GM10248 (cell line): ENCODE measurements at places on chromosomes 4 and X.

GRCh38 chrX:72272868-72273267 lies 4.2 kb downstream of the RPS4X start:
- no peak for DNase-seq

- DNase-seq, result no peak
These were observed 8.7 kb upstream of the TADA2B start for GRCh38 chr4:7034262-7035081.

GRCh38 chr4:51867689-51868448 lies 24.9 kb downstream of the DCUN1D4 start:
- DNase-seq, result no peak

- no peak for DNase-seq
These were observed 1169.5 kb upstream of the PABPC4L start for GRCh38 chr4:135371137-135371536.

GRCh38 chrX:53093177-53093655 lies 726 bp upstream of the KANTR start:
- DNase-seq, result peak; percentile 68

GRCh38 chrX:7709845-7710244 lies 133.1 kb upstream of the VCX start:
- DNase-seq, result no peak

DNA sequence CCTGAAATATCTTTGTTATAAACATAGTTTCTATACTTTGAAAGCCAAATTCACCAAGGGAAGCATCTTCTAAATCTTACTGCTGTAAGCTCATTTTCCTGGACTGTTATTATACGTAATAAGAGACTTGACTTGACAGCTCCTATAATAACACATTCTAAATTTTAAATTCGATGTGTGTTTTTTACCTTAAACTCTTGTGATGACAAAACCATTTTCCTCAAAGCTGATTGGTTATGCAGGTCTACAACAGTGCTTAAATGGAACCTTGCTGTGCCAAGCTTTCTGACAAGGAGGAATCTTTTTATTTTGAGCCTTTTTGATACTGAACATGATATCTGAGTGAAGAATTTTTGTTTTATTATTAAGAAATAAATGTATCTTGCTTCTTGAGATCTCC lies at the start of gene ENAM:
ENAM (plus strand) TSS at position 301 of the 400 bp plus-strand sequence. CDS start 757 bp downstream, outside the sequence.
- DNase-seq, result no peak

- DNase-seq, result no peak
These were observed 56.4 kb upstream of the SPOCK3 start for GRCh38 chr4:167290678-167291077.

GRCh38 chr4:87567191-87567590 lies 38.0 kb upstream of the SPARCL1 start:
- no peak for DNase-seq

DNA sequence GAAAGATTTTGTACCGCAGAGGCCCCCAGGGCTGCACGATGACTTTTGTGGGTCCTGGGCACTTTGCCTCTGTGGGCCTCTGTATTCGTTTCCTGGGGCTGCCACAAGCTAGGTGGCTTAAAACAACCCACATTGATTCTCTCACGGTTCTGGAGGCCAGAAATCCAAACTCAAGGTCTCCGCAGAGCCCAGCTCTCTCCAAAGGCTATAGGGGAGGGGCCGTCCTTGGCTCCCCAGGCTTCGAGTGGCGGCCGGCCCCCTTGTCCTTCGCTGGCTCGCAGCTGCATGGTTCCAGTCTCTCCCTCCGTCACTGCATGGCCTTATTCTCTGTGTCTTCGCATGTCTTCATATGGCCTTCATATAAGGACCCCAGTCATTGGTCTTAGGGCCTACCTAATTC lies 241.2 kb downstream of the EVC2 start:
- no peak for DNase-seq

DNA sequence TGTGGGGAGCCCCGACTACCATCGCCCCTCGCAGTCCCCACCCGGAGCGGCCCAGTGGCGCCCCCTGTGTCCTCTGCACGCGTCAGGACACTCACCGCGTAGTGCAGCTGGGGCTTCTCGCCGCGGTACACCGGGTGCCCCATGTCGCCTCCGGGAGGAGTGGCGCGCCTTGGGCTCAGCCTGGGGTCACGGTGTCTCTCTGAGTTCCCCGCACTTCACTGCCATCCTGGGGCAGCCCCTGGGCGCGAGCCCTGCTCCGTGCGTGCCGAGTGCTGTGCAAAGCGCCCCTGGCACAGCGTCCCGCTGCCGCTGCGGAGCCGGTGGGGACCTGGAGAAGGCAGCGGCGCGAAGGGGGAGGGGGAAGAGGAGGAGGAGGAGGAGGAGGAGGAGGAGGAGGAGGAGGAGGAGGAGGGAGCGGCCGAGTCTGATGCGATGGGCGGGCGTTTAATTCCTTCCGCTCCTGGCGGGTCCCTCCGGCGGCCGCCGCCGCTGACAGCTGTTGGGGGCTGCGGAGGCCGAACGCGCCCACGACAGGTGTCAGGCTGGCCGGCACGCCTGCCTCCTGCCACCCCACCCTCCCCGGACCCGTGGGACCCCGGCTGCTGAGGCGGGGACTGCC lies 134.3 kb downstream of the AMELX start:
- peak; percentile 26 for DNase-seq

DNA sequence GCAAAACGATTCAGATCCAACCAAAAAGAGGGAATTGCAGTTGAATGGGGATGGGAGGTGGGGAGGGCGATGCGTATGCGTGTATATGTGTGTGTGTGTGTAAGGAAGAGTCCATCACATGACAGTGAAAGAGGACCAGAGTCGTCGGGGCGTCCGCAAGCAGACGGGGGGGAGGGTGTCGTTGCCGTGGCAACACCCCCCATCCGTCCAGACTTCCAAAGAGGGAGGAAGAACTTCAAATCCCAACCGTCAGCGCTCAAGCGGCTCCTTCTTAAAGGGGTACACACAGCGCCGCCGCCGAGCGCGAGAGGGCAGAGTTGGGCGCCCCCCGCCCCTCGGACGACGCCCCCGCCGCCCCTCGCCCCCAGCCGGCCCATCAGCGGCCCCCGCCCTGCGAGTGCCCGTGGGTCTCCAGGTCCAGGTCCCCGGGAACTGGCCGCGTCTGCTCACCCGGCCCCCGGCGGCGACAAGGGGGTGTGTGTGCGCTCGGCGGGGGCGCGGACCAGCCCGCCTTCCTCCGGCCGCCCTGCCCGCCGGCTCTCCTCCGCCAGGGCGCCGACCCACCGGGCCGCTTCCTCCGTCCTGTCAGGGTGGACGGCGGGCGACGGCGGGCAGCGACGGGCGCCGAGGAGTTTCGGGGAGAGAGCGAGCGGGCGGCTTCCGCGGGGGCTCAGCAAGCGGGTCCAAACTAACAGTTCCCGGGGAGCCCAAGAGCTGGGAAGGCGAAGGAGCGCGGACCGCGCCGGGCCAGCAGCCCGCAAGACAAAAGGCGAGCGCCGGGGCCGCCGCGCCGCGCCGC lies 685 bp downstream of the LCORL start:
- DNase-seq, result peak; percentile 53
